ENCODE measurements at places on chromosomes 5 and 9.

- no peak for DNase-seq
Observed at GRCh38 chr5:144465441-144465840, 294.8 kb downstream of the KCTD16 start.

DNA sequence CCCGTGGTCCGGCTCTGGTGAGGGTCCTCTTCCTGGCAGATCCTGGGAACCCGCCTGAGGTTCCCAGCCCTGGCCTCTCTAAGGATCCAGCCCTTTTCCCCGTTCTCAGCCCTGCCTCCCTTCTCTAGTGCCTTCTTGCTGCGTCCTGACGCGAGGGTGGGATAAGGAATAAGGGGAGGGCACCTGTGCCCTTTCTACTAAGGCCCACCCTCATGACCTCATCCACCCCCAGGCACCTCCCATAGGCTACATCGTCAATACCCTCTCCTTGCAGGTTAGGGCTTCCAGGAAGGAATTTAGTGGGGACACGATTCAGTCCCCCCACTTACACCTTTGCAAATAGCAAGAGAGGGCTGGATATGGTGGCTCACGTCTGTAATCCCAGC is 10.7 kb upstream of the DIPK1B start:
- no peak for DNase-seq

- DNase-seq: no peak
Observed at GRCh38 chr9:15735083-15735857, 182.4 kb downstream of the CCDC171 start.

DNA sequence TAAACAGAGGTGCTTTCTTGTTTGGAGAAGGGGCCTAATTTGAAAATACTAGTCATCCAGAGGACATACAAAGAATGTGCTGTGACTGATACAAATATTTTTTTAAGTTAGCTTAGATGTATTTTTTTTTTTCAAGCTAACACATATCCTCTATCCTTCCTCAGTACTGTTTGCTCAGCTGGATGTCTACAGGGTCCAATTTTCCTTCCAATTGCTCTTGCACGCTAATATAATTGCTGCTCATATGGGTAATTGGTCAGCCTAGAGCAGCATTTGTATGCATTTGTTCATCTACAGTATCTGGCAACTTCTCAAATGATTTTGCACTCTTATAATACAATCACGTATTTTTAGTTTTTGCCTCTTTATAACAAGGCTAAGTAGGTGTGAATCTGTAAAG is 84.7 kb downstream of the ZDHHC21 start:
- no peak for DNase-seq

DNA sequence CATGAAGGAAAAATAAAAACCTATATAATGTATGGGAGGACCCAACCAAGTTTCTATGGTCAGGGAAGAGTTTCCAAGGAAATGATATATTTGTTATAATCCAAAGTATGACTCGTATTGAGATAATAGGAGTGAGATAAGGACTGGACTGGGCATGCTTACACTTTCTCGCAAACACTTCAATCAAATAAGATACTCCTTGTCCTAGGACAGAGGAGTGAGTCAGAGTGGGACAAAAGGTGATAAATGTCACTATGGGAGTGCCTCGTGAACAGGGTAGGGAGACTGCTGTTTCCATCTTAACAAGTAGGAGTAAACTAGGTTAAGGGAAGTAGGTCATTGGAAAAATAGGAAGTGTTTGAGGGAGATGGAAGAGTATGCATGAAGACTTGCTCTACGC is 47.2 kb downstream of the MACIR start:
- DNase-seq: no peak

DNA sequence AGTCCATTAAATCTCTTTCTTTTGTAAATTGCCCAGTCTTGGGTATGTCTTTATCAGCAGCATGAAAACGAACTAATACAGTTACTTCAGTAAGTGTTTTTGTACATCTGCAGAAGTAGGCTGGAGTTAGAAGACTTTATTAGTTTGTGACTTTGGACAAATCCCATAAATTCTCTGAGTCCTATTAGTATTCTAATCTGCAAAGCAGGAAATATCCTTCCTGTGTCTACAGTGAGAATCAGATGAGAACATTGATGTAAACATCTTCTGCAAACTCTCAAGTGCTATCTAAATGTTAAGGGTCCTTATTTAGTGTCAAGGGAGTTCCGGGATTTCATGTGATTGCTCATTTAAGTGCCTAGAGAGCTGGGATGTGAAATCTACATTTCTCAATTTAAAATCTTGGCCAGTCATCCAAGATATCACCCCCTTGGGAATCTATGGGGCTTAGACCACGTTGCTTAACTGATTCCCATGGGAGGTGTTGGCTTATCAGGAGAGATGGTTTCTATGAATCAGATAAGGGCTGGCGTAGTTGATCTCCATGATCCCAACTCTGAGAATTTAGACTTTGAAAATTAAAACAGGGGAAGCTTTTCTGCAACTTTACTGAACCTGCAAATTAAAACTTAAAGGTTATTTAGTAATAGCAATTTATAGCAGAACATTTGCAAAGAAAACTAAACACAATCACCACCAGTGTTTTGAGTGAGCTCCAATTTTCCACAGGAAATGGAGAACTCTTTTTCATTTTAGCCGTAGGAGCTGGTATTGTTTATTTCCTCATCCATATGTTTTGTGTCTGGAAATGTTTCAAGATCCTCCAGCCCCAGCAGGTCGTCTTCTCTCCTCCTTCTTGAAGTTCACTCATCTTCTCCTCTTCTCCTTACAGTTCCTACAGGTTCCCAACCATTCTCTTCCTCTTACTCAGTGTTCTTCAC is 241.6 kb upstream of the CD180 start:
- DNase-seq: no peak

- no peak for DNase-seq
Observed at GRCh38 chr5:78615697-78616096, 32.9 kb downstream of the LHFPL2 start.

DNA sequence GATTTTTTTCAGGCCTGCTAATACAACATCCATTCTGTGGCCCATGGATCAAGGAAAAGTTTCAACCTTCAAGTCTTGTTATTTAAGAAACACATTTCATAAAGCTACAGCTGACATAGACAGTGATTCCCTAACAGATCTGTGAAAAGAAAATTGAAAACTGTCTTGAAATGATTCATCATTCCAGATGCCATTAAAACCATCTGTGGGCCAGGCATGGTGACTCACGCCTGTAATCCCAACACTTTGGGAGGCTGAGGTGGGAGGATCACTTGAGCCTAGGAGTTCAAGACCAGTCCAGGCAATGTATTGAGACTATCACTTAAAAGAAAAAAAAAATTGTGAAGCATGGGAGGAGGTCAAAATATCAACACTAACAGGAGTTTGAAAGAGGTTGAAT is 6.0 kb downstream of the RAPGEF6 start:
- no peak for DNase-seq

DNA sequence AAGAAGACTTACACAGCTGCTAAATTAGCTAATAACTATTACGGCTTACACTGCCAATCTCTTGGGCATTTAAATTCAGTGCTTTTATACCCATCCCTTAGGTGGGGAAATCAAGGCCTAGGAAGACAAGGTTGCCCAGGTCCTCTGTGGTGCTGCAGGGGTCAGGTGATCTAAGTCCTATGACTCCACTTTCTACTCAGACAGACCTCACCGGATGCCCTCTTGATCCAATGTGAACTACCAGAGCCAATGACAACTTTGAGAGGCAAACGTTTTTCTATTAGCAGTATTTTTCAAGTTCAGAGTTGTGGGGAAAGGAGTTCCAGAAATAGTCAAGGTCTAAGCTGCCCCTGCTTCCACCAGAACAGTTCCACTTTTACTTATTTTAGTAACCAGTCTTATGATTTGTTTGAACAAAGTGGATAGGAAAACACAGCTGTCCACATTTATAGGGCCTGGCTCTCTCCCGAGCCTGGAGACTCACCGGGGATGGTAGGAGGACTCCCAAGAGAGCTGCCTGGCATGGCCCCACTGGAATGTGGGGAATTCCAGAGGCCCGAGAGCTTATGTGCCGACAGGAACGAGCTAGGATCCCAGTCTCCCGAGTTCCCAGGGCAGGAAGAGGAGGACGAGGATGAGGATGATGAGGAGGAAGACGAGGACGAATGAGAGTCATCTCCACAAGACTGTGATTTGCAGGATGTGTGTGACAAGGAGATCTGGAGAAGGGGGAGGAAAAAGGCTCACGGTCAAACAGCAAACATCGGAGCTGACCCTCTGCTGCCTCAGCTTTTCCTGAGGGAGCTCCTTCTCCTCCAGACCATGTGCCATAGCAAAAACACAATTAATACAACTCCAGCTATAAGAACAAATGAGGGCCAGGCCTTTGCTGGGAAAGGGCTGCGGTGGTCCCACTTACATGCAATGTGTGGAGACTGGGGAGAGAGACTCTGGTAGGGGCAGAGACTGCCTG is 16.7 kb downstream of the FAM193B start:
- peak; percentile 85 for DNase-seq

DNA sequence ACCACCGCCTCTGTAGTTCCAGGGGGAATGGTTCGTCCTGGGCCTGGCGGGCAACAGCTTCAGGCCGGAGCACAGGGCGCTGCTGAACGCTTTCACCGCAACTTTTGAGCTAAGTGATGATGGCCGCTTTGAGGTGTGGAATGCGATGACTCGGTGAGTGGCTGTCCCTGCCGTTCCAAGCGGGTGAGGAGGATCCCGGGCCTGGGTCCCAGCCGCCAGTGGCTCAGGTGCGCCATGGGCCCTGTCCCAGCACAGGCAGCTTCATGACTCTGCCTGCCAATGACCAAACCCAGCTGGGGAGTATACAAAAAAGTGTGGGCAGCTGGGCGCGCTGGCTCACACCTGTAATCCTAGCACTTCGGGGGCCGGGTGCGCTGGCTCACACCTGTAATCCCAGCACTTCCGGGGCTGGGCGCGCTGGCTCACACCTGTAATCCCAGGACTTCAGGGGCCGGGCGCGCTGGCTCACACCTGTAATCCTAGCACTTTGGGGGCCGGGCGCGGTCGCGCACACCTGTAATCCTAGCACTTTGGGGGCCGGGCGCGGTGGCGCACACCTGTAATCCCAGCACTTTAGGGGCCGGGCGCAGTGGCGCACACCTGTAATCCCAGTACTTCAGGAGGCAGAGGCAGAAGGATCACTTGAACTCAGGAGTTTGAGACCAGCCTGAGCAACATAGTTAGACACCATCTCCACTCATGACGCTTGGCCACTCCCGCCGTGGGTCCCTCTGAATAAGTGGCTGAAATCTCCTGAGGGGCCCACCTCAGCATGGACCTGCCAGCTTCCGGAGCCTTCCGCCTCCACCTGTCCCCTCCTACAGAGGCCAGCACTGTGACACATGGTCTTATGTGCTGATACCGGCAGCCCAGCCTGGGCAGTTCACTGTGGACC is 1.1 kb downstream of the LCN12 start:
- DNase-seq: no peak

- peak; percentile 83 for DNase-seq
Observed at GRCh38 chr9:127942216-127943010, 4.8 kb upstream of the DPM2 start.

- no peak for DNase-seq
Observed at GRCh38 chr9:84218322-84218721, 122.2 kb downstream of the SLC28A3 start.

DNA sequence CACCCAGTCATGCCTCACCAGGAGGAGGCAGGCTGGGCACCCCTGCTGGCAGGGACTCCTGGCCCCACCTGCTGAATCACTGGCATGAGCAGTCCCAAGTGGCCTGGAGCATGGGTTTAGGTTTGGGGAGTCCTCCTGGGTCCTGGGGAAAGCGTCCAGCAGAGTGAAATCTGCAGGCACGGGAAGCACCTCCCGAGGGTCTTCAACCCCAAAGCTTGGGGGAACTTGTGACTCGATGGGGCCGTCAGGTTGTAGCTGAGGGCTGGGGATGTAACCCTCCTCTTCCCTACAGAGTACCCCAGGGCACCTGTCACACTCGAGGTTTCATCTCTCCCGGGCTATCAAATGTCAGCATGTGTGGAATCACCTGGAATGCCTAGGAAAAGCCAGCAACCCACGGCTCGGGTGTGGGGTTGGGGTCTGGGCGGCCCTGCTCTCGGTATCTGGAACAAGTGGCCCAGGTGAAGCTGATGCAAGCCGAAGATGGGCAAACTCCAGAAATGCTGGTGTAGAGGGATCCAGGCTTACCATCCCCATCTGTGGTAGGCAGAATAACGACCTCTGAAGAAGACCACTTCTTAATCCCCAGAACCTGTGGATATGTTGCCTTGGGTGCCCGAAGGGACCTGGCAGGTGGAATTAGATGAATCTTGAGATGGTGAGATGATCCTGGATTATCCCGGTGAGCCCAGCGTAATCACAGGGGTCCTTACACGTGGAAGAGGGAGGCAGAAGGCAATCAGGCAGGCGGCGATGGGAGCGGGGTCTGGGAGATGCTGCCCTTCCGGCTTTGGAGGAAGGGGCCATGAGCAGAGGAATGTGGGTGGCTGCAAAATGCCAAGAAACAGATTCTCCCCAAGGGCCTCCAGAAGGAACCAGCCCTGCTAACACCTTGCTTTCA is 6.1 kb upstream of the RASGEF1C start:
- DNase-seq: no peak

- DNase-seq: no peak
Observed at GRCh38 chr9:102135768-102136167, 397.3 kb upstream of the GRIN3A start.

DNA sequence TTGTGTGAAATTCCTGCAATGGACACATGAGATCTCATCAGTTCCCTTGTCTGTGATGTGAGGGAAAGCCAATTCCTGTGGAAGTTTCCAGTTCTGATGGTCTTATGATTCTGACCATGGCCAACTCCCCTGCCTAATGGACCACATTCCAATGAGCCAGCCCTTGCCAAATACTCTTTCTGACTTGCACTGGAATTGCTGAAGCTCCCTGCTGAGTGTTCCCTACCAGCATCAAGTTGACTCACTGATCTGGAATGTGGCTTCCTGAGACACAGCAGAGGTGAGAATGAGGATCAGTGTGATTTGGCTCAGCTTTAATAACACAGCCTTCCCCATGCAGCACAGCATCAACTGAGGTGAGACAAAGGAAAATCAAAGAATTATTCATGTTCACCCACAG is 427.8 kb downstream of the KDM4C start:
- no peak for DNase-seq

- no peak for DNase-seq
Observed at GRCh38 chr9:70147651-70148050, 104.0 kb downstream of the MAMDC2 start.

- DNase-seq: peak; percentile 39
Observed at GRCh38 chr5:72366324-72366976, 46.3 kb downstream of the PTCD2 start.

DNA sequence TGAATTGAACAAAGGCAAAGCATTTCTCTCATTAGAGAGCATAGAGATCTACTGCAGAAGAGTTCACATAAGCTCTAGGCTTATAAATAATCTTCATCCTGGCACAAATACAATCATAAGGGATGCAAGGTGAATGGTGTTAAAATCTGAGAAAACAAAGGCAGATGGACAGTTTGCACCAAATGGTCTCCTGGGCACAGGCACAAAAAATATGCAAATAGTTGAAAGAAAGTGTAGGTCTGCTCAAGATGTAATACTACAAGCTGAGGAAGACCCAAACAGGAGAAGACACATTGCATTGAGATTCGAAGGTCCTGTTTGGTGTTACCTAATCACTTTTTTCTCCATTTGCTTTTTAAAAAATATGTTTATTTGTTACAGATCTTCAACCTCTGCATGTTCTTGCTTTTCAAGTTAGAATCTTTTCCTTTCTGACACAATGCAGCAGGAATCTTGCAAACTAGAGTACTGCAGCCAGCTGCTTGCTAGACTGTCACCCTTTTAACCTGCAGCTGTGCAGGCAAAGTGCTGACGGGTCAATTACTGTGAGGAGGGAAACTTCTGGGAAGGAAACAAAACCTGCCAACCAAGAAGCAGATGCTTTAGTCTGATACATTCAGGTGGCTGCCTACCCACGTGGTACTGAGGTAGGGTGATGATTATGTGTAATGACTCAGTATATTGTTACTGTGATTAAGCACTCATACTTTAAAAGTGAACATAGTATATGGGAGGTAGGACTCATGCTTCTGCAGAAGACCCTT is 1048.6 kb upstream of the SEMA6A start:
- no peak for DNase-seq
